ENCODE measurements at places on chromosomes 7 and 10. TPM values are rescaled to one million over a fixed set of nuclear protein-coding genes. Genes with fewer than 3 reads are reported as not detected.

CNNM1 gene
- total RNA-seq = 2.0 TPM

ECD gene
- 24.3 TPM for total RNA-seq

FAM25G gene
- not detected for total RNA-seq

STEAP1 gene
- 3.2 TPM for total RNA-seq

CALHM1 gene
- total RNA-seq = 0.14 TPM

MPLKIP gene
- 32.3 TPM for total RNA-seq

LRMDA gene
- 1.3 TPM for total RNA-seq

TMEM130 gene
- 11.8 TPM for total RNA-seq

PLPP4 gene
- 0.89 TPM for total RNA-seq

AZGP1 gene
- not detected for total RNA-seq

PRTFDC1 gene
- total RNA-seq = 18.9 TPM

TAS2R4 gene
- 0.41 TPM for total RNA-seq

HGF gene
- 0.56 TPM for total RNA-seq

CTBP2 gene
- 45.7 TPM for total RNA-seq
